ENCODE measurements at places on chromosomes 5 and 9.

DNA sequence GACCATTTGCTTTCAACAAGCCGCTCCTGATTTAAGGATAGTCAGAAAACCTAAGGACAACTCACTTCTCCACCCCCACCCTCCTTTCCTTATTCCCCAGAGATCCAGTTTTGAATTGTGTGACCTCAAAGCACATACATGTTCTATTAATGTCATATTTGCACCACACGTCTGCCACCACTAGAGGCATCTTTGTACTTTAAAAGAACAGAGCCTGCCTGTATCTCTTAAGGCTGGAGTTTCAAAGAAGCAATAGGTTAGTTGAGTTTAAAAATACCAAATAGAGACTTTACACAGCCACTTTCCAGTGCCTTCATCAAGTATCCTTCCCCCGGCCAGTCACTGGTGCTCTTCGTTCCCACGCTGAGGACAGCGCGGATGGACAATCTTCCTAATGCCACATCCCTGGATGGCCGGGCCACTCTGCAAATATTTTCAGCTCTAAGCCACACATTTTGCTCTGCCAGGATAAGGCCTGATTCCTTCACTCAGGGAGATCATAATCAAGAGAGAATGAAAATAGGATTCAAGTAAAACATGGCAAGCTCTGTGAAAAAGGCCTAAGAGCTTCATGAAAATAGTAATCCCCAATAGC, 146.3 kb downstream of the SNCAIP start:
- no peak for DNase-seq

DNA sequence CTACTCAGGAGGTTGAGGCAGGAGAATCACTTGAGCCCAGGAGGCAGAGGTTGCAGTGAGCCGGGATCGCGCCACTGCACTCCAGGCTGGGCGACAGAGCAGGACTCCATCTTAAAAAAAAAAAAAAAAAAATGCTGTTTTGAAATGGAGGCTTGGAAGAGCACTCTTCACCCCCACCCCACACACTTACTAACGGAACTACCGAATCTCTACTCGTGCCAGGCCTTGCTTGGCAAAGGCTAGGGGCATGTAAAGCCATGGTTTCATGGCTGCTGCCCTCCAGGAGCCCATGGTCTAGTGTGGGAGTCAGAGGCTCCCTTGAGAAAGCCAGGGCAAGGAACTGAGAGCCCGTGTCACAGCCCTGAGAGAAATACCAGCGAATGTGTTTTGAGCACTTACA, 21.3 kb downstream of the PCDHGC5 start:
- no peak for DNase-seq

- peak; percentile 47 for DNase-seq
Observed at GRCh38 chr9:89923961-89924504, 319.2 kb downstream of the GADD45G start.

DNA sequence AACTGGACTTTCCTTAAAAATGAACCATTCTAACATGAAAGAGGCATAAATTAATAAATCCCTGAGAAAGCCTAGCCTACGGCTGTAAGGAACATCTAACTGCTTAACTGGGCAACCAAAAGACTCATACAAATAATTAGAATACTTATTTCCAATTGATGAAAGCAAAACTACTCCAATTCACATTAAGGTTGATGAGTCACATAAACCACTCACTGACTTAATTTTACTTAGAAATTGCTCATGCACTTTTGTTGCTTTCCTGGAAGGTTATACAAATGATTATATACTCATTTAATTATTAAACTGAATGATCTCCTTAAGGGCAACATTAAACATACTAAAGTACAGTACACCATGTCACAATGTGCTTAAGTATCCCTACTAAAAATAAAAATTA, 101.9 kb downstream of the NFIB start:
- DNase-seq, result no peak

DNA sequence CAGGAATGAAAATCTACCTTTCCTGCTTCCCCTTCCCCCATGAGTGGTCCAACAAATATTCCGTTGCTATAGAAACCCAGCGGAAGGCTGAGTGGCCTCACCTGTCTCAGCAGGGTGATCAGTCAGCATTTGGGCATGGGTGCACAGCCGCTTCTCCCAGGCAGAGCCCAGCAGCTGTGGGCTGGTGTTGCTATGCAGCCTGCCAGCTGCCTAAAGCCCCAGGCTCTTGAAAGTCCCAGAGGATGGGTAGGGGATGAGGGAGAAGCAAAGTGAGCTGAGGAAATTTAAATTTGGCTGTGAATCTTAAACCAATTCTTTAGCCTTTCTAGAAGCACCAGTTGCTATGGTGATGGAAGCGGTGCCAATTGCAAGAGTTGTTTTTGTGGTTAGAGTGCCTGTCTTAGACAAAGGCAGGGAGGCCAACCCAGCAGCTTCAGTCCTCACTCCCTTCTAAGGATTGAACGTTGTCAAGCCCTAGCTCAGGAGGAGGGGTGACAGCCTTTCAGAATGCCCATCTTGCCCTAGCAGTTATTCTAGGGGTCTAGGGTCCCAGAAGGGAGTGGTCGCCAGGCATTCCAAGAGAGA, 151.5 kb upstream of the PITX1 start:
- no peak for DNase-seq

GRCh38 chr5:1830571-1831228, 29.5 kb downstream of the NDUFS6 start:
- DNase-seq, result no peak

DNA sequence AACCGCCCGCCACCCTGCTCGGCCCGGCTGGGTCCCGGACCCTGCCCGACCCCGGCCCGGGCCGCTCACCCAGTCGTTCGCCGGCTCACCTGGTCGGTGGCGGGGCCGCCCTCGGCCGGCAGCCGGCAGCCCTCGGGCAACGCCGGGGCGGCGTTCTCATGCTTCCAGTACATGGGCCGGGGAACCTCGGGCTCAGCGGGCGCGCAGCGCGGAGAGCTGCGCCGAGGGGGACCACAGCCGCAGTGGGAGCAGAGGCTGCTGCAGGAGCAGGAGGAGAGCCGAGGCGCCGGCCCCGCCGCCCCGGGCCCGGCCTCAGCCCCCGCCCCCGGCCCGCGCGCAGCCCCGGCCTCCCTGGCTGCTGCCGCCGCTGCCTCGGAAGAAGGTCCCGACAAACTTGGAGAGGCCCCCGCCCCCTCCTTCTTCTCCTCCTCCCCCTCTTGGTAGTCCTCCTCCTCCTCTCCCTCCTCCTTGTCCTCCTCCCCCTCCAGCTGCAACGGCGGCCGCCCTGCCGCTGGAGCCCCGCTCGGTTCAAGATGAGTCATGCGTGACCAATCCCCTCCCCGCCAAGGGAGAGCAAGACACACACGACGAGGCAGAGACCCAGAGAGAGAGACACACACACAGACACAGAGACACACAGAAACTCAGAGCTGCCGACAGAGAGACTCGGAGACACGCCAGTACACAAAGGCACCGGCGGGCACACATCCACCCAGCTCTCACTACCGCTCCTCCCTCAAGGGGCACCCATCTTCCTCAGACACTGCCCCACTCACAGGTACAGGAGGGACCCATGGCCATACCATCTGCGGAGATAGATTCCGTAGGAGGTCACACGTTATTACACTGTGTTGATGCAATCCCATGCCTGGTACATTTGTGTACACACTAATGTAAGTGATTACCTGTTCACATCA, at the start of gene LHX6:
Gene LHX6 (minus strand): TSS at position 390 of the 917 bp plus-strand sequence. CDS start 217 bp downstream, at position 173.
- no peak for DNase-seq

DNA sequence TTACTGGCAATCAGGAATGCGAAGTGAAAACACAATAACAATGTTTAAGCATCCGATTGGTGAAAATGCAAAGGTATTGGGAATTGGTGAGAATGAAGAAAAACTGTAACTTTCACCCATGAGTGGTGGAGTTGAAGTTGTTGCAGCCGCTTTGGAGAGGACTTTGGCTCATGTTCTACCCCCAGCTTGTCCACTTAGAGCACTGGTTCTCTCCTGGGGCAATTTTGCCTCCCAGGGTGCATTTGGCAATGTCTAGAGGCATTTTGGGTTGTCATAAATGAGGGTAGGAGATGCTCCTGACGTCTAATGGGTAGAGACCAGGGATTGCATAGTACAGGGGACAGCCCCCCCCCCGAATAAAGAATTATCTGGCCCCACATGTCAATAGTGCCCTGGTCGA, 46.2 kb downstream of the ANKRD33B start:
- DNase-seq, result no peak

GRCh38 chr9:107750741-107751566, 261.4 kb upstream of the KLF4 start:
- DNase-seq, result no peak

GRCh38 chr5:15245913-15246312, 254.1 kb upstream of the FBXL7 start:
- no peak for DNase-seq

DNA sequence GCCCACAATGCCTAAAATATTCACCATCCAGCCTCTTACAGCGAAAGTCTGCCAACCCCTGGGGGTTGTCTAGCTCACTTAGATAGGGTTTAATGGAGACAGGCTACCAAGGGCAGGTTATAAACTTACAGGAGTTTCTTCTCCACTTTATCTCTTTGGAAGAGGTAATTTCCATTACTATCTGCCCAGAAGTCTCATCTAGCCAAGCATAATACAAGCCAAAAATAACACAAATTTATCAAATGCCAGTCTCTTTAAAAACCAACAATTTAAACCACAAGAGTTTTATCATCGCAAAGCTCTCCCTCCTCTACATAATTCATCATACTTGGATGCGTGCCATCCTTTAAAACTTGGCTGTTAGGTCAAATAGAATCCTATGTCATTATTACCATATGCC, 6.2 kb downstream of the RBM22 start:
- no peak for DNase-seq

GRCh38 chr9:5569409-5569808, 59.1 kb downstream of the PDCD1LG2 start:
- DNase-seq, result no peak

- DNase-seq, result no peak
Observed at GRCh38 chr5:53984971-53985370, 325.4 kb downstream of the ARL15 start.

GRCh38 chr9:117278471-117279035, 136.3 kb downstream of the ASTN2 start:
- DNase-seq, result no peak
